ENCODE measurements at places on chromosomes 11 and 22. TPM values are rescaled to one million over a fixed set of nuclear protein-coding genes. Genes with fewer than 3 reads are reported as not detected.
A peak's percentile ranks its signal among the peaks of the same experiment; 100 is the strongest.

The APOBEC3F gene
- total RNA-seq: 4.4 TPM

The GUCY1A2 gene
- total RNA-seq: 3.5 TPM

- no peak for DNase-seq
Measured at GRCh38 chr11:76667271-76667818, 3.2 kb downstream of the LRRC32 start.

GRCh38 chr11:70860888-70861287 lies 391.5 kb downstream of the SHANK2 start:
- DNase-seq: no peak

DNA sequence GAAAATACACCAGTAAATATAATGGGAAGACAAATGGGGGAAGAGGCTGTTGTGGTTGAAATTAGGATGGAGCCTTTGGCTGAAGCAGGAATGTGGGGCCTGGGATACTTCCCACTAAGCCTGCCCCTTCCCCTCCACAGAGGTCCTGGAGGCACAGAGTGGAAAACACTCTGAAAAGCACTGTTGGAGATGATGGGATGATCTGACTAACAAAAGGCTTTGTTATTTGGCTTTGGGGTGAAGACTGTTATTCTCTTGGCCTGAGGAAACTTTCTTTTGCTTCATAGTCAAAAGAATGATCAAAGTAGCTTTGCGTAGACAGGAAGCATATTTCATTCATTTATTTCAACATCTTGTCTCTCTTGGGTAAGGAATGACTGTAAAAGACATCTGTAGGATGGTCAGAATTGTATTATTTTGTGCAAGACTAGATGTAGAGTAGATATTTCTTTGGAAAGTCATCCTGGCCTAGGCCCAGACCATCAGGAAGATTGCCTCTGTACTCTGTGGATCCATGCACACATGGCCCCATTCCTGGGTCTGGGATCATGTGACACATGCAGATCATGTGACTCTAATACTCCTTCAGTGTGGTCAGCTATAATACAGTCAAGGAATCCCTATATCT lies 111.4 kb downstream of the SPON1 start:
- DNase-seq: peak; percentile 84

GRCh38 chr11:108235633-108236032 lies 12.8 kb downstream of the ATM start:
- no peak for DNase-seq

DNA sequence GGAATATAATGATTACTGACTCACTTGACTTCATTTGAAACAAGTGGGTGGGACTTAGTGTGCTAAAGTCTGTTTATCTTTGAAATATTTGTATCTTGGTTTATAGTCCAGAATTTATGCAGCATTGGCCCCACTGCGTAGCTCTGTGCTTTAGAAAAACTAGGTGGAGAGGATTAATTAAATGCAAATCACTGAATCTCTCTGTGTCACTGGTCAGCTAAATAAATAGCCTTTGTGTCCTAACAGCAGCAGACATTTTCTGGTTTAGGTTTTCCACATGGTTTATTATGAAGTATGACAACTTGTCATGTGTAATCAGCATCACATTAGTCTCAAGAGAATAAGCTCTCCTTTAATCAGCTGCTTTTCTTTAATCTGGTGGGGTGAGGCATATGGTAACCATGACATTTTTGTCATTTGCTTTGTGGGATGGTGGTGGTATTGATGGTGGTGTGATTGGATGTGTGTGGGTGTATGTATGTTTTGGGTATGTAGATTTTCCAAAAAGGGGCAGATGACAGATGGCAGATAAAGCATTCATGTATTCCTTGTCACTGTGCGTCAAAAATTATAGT lies 33.9 kb downstream of the BCL2L13 start:
- no peak for DNase-seq

GRCh38 chr11:132490978-132491377 lies 1041.3 kb downstream of the OPCML start:
- peak; percentile 86 for DNase-seq
